ENCODE measurements at places on chromosomes 5 and 9. TPM values are rescaled to one million over a fixed set of nuclear protein-coding genes. Genes with fewer than 3 reads are reported as not detected.

LURAP1L gene
- 10.6 TPM for polyA plus RNA-seq

RPL12 gene
- 2,379 TPM for polyA plus RNA-seq

TLR4 gene
- polyA plus RNA-seq: not detected

SSBP2 gene
- 35.0 TPM for polyA plus RNA-seq

DMGDH gene
- polyA plus RNA-seq: not detected

BAAT gene
- not detected for polyA plus RNA-seq

DNA sequence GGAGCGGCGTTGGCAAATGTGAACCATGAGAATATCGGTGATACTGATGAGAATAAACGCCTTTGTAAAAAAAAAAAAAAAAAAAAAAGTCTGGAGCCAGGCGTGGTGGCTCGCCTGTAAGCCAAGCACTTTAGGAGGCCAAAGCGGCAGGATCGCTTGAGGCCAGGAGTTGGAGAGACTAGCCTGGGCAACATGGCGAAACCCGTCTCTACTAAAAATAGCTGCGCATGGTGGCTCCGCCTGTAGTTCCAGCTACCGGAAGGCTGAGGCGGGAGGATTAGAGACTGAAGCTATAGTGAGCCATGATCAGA, 425 bp upstream of the NFX1 start:
- peak overlapping the region; percentile 99 for H3K27ac ChIP-seq
- no peaks in the 10 kb centered on the region for H3K27me3 ChIP-seq
- peaks cover 4% of the 10 kb centered on the region for H3K4me1 ChIP-seq
- peak overlapping the region; percentile 68 for H3K4me3 ChIP-seq
- H3K36me3 ChIP-seq: peaks cover 8% of the 10 kb centered on the region

DNA sequence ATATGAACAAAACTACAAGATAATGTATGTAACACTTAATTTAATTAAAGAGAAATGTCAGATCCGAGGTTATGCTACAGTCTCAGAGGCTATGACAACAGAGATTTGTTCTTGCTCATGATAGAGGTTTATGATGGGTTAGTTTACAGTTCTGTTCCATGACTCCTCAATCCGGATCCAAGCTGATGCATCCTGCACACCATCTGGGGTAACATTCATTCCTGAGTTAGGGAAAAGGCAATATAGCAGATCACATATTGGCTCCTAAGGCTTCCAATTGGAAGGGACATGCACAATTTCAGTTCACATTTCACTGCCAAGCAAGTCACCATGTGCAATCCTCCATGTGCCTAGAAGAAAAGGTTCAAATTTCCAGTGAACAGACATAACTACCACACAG, 40.4 kb downstream of the ABLIM3 start:
- peaks cover 11% of the 10 kb centered on the region for H3K4me1 ChIP-seq
- peak; percentile 67 for DNase-seq
- peaks cover 12% of the 10 kb centered on the region for H3K36me3 ChIP-seq
- H3K27me3 ChIP-seq: no peaks in the 10 kb centered on the region
- H3K27ac ChIP-seq: no peak overlapping the region

GRCh38 chr5:79809743-79810142, 120.1 kb downstream of the CMYA5 start:
- no peaks in the 10 kb centered on the region for H3K36me3 ChIP-seq
- no peak overlapping the region for H3K27ac ChIP-seq
- H3K27me3 ChIP-seq: peaks cover 2% of the 10 kb centered on the region
- H3K4me1 ChIP-seq: no peaks in the 10 kb centered on the region

GRCh38 chr5:5351288-5351979, 71.0 kb upstream of the ICE1 start:
- H3K27me3 ChIP-seq: no peaks in the 10 kb centered on the region
- no peak overlapping the region for H3K27ac ChIP-seq
- no peak for DNase-seq
- H3K4me3 ChIP-seq: no peak overlapping the region

DNA sequence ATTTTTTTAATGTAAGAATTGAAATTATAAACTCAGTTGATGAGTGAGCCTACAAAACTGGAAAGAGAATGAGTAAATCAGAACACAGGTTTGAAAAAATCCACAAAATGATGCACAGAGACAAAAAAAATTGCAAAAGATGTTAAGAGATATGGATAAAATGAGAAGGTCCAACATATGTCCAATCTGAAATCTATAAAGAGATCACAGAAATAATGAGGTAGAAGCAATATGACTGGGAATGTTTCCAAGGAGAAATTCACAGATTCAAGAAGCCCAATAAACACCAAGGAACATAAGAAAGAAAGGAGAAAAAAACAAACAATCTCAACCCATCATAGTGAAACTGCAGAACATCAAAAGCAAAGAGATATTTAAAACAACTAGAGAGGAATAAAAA, 288.4 kb upstream of the SLC30A5 start:
- H3K4me1 ChIP-seq: no peaks in the 10 kb centered on the region
- H3K27me3 ChIP-seq: no peaks in the 10 kb centered on the region
- DNase-seq: no peak
- H3K4me3 ChIP-seq: no peak overlapping the region
- H3K27ac ChIP-seq: no peak overlapping the region
